ENCODE measurements at places on chromosomes 16 and 17.

GRCh38 chr16:4743226-4743878, 9.0 kb downstream of the DNAAF8 start:
- DNase-seq: peak; percentile 25

- DNase-seq: no peak
Observed at GRCh38 chr16:20073203-20074098, at the start of gene GPR139. GPR139 (minus strand) TSS chr16:20073890; CDS start chr16:20073616, 274 bp downstream.

DNA sequence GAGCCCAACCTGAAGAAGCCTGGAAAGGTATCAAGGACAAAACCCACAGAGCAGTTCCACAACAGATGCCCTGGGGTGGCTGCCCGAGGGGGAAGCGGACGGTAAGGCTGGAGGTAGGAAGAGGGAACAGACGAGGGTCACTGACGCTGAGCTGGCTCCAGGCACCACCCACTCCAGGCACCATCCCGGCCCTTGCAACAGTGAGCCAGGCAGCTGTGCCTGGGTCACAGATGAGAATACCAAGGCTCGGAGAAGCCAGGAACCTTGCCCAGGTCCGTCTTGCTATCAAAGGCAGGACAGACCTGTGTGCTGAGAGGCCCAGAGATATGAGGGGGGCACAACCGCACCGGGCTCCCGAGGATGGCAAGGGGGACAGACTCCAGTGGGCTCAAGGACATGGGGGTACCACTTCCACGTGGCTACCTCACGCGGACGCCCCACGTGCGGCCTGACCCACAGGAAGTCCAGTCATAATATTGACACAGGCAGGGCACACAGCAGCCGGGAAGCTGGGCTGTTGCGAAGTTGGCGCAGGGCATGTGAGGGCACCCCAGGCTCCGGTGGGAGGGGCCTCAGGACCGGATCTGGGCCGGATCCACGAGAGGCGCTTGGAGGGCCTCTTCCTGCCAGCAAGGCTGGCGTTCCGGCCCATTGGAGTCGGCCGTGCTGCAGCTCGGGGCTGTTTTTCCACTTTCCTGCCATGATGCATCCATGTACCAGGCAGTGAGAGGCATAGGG, 29.9 kb downstream of the PEMT start:
- no peak for DNase-seq

DNA sequence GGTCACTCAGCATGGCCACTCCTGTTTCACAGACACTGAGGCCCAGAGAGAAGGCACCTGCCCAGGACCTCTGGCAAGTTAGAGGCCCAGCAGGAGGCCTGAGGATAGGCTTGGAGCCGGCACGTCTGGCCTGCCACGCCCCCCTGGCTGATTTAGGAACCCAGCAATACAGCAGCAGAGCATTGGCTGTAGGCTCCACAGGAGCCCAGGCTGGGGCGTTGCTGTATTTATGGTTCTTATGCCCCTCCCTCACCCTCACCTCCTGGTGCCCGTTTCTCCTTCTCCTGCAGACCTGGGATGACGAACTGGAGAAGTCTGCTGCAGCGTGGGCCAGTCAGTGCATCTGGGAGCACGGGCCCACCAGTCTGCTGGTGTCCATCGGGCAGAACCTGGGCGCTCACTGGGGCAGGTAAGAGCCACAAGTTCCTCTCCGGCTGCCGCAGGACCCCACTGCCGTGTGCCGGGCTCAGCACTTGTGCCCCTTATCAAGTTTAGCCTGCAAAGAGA, 25.8 kb downstream of the CRISPLD2 start:
- no peak for DNase-seq

Measured in hematopoietic multipotent progenitor cell treated with erythropoietin and hydrocortisone succinate and interleukin-3 and kit ligand, for 6 days (in vitro differentiated cells).